Stomach (tissue), 19 donors: ENCODE measurements at places on chromosomes 12 and 14. TPM values are rescaled to one million over a fixed set of nuclear protein-coding genes. Genes with fewer than 3 reads are reported as not detected.
A peak's percentile ranks its signal among the peaks of the same experiment; 100 is the strongest.

Gene NXPH4
- total RNA-seq, result not detected

- DNase-seq, result peak; percentile 36
Observed at GRCh38 chr12:24742378-24742777, 206.5 kb downstream of the BCAT1 start.

- DNase-seq, result peak; percentile 67
Observed at GRCh38 chr12:132520421-132521199, 30.7 kb downstream of the FBRSL1 start.

DNA sequence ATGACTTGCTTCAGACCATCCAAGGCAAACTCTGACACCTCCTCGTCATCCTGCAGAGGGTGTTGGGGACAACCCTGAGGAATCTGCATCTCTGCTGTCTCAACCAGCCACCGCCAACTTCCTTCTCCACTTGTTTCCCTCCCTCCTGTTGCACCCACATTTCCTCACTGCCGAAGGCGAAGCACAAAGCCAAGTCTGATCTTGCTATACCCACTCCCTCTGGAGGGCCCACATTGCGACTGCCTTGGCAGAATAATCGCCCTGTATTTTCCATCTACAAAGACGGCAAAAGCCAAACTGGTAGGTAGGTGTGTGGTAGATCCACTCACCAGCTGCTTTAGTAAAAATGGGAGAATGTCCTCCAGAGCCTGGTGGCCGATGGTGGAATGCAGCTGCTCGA is 21.8 kb upstream of the RAB35 start:
- DNase-seq, result no peak

- DNase-seq, result no peak
Observed at GRCh38 chr12:26359576-26359975, 164.2 kb downstream of the SSPN start.

GRCh38 chr14:103091041-103091882 is 3.3 kb upstream of the EXOC3L4 start:
- peak; percentile 89 for DNase-seq

Gene PRPF39
- total RNA-seq, result 12.5 TPM

DNA sequence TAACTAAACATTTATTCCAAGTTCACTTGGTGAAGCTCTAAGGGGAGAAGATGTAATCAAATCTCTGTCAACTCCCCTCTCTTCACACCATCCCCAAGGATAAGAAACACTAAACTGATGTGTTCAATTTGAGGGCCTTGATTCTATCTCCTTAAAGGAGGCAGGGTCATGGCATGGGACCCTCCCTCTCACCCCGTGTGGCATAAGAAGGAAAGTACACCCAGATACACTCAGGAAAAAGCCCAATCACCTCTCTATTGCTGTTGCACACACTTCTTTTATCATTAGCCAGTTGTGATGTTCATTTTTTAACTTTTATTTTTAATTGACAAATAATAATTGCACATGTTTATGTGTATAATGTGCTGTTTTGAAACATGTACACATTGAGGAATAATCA is 35.1 kb downstream of the WASHC3 start:
- no peak for DNase-seq

- no peak for DNase-seq
Observed at GRCh38 chr12:114986849-114987248, 302.9 kb upstream of the TBX3 start.

- DNase-seq, result no peak
Observed at GRCh38 chr14:68470361-68470760, 322.5 kb downstream of the ZFP36L1 start.

- DNase-seq, result no peak
Observed at GRCh38 chr14:94542811-94543440, 18.3 kb upstream of the SERPINA4 start.
